Cerebellar nuclear complex (tissue), 1 donor: ENCODE measurements at places on chromosomes 16 and 17.

GRCh38 chr17:29085223-29085622 lies 42.3 kb downstream of the PIPOX start:
- no peak for DNase-seq

GRCh38 chr16:83983491-83983890 lies 15.4 kb downstream of the NECAB2 start:
- DNase-seq, result no peak

- no peak for DNase-seq
Observed at GRCh38 chr16:46857368-46857945, 26.5 kb upstream of the C16orf87 start.

DNA sequence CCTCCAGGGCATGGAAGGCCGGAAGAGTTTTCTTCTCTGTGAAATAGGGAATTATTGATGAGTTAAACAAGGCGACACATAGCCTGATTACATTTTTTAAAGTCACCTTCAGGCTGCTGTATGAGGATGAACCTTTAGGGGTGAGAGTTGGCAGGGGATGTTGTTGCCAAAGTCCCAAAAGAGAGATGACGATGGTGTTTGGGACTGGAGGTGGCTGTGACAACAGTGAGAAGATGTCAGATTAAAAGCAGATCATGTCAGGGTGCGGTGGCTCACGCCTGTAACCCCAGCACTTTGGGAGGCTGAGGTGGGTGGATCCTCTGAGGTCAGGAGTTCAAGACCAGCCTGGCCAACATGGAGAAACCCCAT lies 16.8 kb upstream of the ASGR2 start:
- no peak for DNase-seq

DNA sequence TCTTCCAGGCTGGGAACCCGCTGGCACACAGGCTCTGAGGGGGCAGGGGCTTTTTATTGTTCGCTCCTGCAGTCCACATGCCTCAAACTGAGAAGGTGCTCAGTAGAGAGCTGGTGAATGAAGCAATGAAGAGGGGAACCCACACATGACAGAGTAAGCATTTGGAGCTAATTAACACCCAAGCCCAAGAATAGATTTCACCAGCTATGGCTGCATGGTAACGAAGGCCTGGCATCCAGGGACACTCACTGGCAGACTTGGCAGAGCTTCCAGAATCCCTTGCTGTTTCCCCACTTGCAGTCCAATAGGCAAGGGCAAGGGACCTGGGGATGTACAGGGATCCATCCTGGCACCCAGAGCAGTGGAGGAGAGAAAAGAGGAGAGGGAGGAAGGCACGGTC lies 12.2 kb downstream of the FLOT2 start:
- DNase-seq, result no peak

DNA sequence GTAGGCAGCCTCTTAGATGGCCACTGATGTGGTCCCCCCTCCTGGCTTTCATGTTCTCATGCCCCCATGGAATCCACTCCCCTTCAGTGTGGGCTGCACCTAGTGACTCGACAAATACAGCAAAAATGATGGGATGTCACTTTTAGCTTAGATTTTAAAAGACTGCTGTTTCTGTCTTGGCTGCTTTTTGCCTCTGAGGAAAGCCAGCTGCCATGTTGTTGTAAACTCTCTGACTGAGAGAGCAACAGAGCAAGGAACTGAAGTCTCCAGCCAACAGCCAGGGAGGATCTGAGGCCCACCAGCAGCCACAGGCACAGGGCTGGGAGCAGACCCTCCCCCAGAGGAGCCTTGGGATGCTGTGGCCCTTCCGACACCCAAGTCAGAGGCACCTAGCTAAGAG lies 60.6 kb upstream of the MARCHF10 start:
- DNase-seq, result no peak

DNA sequence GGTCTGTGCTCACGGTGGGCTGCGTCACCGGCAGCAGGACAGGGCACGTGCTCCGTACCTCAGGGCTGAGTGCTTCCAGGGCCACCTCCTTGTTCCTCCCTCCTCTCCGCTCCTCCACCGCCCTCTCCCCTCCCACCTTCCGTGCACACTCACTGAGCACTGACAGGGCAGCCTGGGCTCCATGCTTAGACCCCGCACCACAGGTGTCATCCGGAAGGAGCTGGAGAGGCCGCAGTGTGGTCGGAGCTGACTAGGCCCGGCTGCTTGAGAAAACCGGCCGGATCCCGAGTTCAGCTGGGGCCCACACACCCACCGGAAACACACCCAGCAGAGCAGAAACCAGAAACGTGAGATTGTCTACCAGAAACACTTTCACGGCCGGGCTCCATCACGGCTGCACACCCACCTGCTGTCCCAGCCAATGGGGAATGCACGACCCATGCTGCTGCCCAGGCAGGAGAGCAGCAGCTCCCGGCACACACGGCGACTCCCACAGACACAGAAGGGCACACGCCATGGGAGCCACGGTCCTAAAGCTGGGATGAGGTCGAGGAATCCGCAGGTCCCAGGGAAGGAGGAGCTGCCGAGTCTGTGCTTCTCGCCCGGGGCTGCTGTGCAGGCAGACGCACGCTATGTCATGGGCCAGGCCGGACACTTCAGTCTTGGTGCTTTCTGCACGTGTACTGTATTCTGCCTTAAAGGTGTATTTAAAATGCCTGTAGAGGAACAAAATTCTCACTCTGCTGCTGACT lies 55.0 kb upstream of the ZNF469 start:
- DNase-seq, result no peak
